HFFc6 (cell line): ENCODE measurements at places on chromosomes 5 and 9. TPM values are rescaled to one million over a fixed set of nuclear protein-coding genes. Genes with fewer than 3 reads are reported as not detected.

Gene ACOT12
- total RNA-seq: not detected in 3 replicates

Gene GABRA6
- not detected in 3 replicates for total RNA-seq

Gene NXNL2
- total RNA-seq: 5.4 to 7.5 TPM (median 6.6 TPM) in 3 replicates

Gene FAM78A
- total RNA-seq: 0.22 to 0.83 TPM (median 0.63 TPM) in 3 replicates

Gene ABO
- not detected in 3 replicates for total RNA-seq

Gene MAT2B
- 42.1 and 45.8 TPM in 2 replicates for total RNA-seq

Gene FBXO38
- total RNA-seq: 28.4 to 31.2 TPM (median 30.6 TPM) in 3 replicates

Gene PPIC
- total RNA-seq: 48.2 to 75.5 TPM (median 70.4 TPM) in 3 replicates

Gene SLC6A7
- not detected in 3 replicates for total RNA-seq

Gene PCDHB8
- total RNA-seq: 0.39 and 2.1 TPM in 2 replicates

Gene ENTPD2
- total RNA-seq: 0.16 to 0.37 TPM in 2 of 3 replicates, not detected in the other

Gene PCDHGA4
- total RNA-seq: 3.1 to 5.1 TPM (median 3.5 TPM) in 3 replicates

Gene PCDHGB4
- total RNA-seq: 1.9 and 15.8 TPM in 2 replicates

Gene FGF1
- total RNA-seq: 32.5 to 39.5 TPM (median 38.5 TPM) in 3 replicates

Gene DBH
- total RNA-seq: not detected in 2 replicates

Gene PAEP
- not detected in 3 replicates for total RNA-seq

Gene FOXI1
- not detected in 3 replicates for total RNA-seq

Gene PTPN3
- not detected in 3 replicates for total RNA-seq

Gene TMOD1
- total RNA-seq: 0.16 to 0.68 TPM (median 0.45 TPM) in 3 replicates

Gene SLC36A3
- total RNA-seq: not detected in 3 replicates

Gene SERF1B
- 9.8 to 11.7 TPM (median 10.1 TPM) in 3 replicates for total RNA-seq

Gene LRRC70
- 0.14 TPM in 1 of 2 replicates, not detected in the other for total RNA-seq

Gene SNCB
- total RNA-seq: not detected in 3 replicates

Gene DMRT2
- total RNA-seq: not detected in 3 replicates

Gene PRSS3
- total RNA-seq: 22.0 to 40.7 TPM (median 31.1 TPM) in 3 replicates

Gene BTNL3
- not detected in 3 replicates for total RNA-seq

Gene FOXD4L5
- total RNA-seq: 0.09 TPM in 1 of 2 replicates, not detected in the other

Gene PTPDC1
- 2.5 to 3.4 TPM (median 3.0 TPM) in 3 replicates for total RNA-seq

Gene IFNA2
- not detected in 3 replicates for total RNA-seq

Gene COX7C
- total RNA-seq: 361 to 377 TPM (median 364 TPM) in 3 replicates

Gene PHF24
- not detected in 3 replicates for total RNA-seq

Gene ZSWIM6
- total RNA-seq: 10.1 and 11.1 TPM in 2 replicates

Gene APBA1
- total RNA-seq: 17.9 to 22.4 TPM (median 18.0 TPM) in 3 replicates

Gene S1PR3
- total RNA-seq: 15.1 to 25.2 TPM (median 17.5 TPM) in 3 replicates

Gene CATSPER3
- 0.24 TPM in 1 of 3 replicates, not detected in the others for total RNA-seq

Gene MYORG
- 1.4 to 2.3 TPM (median 2.0 TPM) in 3 replicates for total RNA-seq

Gene DOK3
- 1.3 and 1.4 TPM in 2 replicates for total RNA-seq

Gene EXOC3
- 47.2 to 50.0 TPM (median 47.7 TPM) in 3 replicates for total RNA-seq

Gene BRD9
- 27.8 to 33.7 TPM (median 30.7 TPM) in 3 replicates for total RNA-seq

Gene MLANA
- not detected in 3 replicates for total RNA-seq

Gene NUTM2G
- total RNA-seq: not detected in 3 replicates

Gene ADRA1B
- 0.29 to 0.56 TPM (median 0.43 TPM) in 3 replicates for total RNA-seq

Gene CYLC2
- not detected in 3 replicates for total RNA-seq

Gene SAXO1
- total RNA-seq: not detected in 3 replicates

Gene SLC6A19
- total RNA-seq: not detected in 3 replicates
